ENCODE measurements at places on chromosomes 12 and 14. TPM values are rescaled to one million over a fixed set of nuclear protein-coding genes. Genes with fewer than 3 reads are reported as not detected.

FZD10 gene
- not detected for total RNA-seq

CDK2 gene
- total RNA-seq: 19.5 TPM

CCDC38 gene
- 0.63 TPM for total RNA-seq

KCNMB4 gene
- total RNA-seq: not detected

NDRG2 gene
- total RNA-seq: 11.2 TPM

HOXC6 gene
- not detected for total RNA-seq

CCDC175 gene
- total RNA-seq: not detected

A2M gene
- total RNA-seq: not detected

MYF6 gene
- total RNA-seq: not detected

RNF212B gene
- total RNA-seq: not detected

CPNE6 gene
- not detected for total RNA-seq

CLEC6A gene
- total RNA-seq: not detected

MYH6 gene
- not detected for total RNA-seq

AQP5 gene
- total RNA-seq: not detected

LRRC10 gene
- total RNA-seq: not detected

FAM90A1 gene
- total RNA-seq: 0.28 TPM

DNA sequence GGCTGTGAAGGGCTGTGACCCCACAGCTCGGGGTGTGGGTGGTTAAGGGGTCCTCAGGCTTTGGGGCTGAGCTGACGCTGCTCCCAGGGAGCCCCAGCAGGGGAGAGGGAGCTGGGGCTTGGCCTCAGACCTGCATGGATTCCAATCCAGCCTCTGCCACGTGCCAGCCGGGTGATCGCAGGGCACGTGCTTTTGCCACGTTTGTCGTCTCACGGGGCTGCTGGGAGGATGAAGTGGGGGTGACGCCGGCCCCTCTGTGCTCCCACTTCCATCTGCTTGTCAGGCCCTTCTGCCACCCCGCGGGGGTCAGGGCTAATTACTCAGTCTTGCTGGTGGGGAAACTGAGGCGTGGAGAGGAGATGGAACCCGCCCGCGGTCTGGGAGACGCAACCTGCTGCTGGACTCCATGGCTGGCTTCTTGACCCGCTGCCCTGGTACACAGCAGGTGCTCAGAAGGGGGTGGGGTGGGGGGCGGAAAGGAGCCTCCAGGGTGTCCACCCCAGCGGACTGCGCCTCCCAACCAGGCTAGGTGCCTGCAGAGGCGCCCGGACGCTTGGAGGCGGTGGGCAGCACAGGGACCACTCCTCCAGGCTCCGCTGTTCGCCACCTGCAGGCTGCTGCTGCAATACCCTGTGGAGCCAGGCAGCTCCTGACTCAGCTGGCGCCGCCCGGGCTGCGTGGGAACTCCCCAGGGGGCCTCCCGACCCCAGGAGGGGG is 36.4 kb upstream of the PRIMA1 start:
- DNase-seq: no peak

GRCh38 chr12:128911861-128912260 is 58.6 kb downstream of the GLT1D1 start:
- no peak for DNase-seq

DNA sequence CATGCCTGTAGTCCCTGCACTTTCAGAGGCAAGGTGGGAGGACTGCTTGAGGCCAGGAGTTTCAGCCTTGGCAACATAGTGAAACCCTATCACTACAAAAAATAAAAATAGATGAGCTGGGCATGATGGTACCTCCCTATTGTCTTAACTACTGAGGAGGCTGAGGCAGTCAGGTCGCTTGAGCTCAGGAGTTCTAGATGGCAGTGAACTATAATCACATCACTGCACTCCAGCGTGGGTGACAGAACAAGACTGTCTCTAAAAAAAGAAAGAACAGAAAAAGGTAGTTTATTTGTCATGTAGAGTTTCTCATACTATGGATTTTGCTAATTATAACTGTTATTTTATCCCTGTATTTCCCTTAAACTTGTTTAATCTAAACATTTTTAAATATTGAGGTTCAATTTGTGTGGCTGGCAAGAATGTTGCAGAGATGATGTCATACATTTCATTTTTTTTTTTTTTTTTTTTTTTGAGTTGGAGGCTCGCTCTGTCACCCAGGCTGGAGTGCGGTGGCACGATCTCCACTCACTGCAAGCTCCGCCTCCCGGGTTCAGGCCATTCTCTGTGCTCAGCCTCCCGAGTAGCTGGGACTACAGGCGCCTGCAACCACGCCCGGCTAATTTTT is 39.7 kb upstream of the ATF7IP start:
- DNase-seq: no peak

- DNase-seq: no peak
Measured at GRCh38 chr14:49550286-49551184, 35.6 kb downstream of the RPS29 start.

- no peak for DNase-seq
Measured at GRCh38 chr14:61472011-61472672, 150.8 kb downstream of the PRKCH start.

DNA sequence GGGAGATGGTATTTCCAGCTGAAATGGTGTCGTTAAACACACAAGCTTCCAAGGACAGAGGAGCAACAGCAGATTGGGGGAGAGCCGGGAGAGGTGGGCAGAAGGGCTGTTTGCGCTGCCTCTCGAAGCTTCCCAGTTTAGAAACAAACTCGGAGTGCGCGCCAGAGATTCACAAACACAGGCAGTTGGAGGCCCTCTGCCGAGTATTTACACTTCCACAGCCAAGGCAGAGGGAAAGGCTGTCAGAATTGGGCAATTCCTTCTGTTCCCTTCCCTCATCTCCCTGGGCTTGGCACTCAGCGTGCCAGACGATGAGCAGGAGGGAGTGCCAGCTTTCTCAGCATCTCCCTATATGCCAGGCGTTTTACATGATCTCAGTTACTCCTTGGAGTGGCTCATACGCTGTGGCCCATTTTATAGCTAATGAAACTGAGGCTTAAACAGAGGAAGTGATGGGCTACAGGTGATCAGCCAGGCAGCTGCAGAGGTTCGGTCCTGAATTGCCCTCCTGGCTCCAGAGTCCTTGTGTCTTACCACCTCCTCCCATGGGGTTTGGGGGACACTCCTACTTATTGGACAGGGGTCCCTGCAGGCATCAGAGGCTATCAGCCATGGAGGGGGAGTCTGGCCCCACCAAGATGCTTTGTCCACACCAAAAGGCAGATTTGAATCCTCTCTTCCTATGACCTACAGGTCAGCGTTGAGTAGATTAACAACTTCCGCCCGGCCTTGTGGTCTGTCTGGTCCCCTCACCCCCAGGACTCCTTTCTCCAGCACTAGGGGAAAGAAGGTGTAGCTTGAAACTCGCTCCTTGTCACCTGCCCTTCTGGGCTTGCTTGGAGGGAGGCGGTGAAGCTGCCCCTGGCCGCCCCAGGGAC is 3.1 kb downstream of the FAM222A start:
- DNase-seq: no peak

DNA sequence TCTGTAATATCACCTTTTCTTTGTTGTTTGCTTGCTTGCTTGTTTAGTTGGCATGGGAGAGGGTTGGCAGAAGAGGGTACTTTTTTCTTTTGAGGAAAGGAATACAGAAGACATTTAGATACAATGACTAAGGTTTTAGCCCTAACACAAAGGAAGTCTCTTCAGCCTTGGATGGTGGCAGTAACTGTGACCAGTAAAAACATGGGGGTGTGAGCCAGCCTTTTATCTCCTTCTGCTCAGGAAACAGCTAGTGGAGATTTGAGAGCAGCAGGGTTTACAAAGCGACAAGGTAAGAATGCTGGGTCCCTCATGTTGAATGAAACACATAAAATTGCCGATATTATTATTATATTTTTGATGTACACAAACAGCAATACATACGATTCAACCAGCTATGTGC is 40.4 kb downstream of the SLC8A3 start:
- DNase-seq: no peak

GRCh38 chr12:53418221-53418620 is 5.4 kb upstream of the AMHR2 start:
- DNase-seq: no peak

- DNase-seq: peak; percentile 50
Measured at GRCh38 chr12:94174576-94174975, 26.2 kb downstream of the PLXNC1 start.

GRCh38 chr14:69648480-69649451 is 37.4 kb downstream of the SUSD6 start:
- no peak for DNase-seq

DNA sequence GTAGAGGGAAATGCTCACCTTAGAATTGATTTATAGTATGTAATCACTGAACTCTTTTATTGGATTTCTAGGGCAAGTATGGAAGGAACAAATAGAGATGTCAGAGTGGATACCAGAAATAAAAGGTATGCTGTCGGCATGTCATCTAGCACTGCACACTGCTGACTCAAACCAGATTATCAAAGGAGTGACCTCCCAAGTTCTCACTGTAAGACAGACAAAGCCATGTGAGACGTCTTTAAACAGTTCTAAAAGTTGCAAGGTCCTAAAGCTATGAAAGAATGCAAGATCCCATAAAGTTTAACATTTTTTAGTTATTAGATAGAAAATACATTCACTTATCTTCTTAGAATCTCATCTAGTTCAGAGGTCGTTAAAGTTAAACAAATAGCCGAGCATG is 70.0 kb upstream of the CPM start:
- no peak for DNase-seq

DNA sequence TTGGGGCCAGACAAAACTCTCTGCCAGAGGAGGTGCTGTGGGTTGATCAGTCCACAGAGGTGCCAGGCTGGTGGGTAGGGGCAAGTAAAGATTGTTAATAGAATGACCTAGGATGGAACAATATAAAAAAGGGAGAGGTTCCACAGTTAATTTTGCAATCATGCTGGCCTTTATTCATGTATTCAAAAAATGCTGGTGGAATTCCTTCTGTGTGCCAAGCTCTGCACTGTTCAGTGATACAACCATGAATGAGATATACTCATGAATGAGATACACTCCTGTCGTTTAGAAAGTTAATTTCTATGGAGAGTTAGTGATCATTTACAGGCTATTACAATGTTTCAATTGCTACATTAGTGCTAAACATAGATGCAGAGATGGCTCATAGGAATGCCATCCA is 252.6 kb upstream of the RMST start:
- DNase-seq: no peak

- DNase-seq: no peak
Measured at GRCh38 chr14:105240811-105241576, 7.3 kb upstream of the BTBD6 start.

DNA sequence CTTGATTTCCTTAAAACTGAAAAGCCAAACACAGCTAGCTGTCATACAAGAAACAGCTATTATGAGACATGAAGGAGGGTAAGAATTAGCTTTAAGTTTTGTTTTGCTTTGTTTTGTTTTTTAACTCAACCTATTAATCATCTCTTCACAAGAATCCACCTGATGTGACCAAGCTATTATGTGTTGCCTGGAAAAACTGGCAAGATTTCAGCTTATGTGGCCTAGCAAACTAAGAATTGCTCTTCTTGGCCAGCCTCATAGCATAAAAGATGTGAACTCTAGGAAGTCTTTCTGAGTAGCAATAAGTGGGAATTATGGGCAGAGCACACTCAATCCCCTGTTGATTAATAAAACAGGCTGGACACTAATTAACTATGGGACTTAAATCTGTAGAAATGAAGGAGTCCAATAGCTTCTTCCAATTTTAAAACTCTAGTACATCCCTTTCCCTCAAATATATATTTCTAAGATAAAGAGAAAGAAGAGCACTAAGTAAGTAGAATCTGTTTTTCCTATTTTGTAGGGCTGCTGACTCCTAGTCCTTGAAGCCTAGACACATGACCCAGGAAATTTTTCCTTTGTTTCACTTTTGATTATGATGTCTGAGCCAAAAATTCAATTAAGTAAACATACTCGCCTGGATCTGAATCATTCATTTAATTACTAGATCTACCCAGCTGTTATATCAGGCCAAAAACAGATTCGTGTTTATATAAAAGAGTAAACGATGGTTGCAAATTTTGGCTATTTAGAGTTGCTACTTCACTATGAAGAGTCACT is 75.7 kb downstream of the GTF2A1 start:
- no peak for DNase-seq

GRCh38 chr14:96184737-96185136 is 19.9 kb upstream of the BDKRB2 start:
- no peak for DNase-seq

DNA sequence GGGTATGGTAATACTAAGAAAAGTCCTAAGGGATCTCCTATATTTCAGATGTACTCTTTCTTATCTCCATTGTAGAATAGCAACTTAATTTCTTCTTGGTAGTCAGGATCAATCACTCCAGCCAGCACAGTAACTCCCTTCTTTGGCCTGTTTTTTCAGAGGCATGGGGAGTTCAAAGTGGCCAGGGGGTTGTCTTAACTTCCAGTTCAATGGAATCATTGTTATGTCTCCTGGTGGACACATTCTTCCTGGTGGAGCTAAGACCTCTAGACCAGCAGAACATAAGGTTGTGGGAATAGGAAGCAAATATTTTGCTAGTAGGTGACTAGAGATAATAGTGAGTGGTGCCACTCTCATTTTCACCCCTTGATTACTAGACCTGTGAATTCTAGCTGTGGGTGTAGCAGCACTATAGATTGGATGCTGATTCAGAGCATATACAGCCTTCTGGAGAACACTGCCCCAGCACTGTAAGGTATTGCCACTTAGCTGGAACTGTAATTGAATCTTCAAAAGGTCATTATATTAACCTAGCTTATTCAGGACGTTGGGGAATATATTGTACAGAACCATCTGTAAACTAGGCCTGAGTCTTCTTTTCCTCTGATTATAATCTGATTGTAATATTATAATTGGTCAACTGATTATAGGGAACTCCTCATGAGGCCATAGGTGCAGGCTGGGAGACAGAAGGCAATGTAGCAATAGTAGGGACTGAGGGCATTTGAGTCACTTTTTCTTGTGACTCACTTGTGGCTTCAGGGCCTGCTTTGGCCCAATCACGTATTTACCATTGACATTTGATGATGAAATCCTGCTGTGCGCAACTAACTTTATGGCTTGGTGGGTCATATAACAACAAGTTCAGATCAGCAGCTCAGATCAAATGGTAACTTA is 60.2 kb upstream of the ATP2B1 start:
- no peak for DNase-seq

- no peak for DNase-seq
Measured at GRCh38 chr12:27220055-27220987, 23.8 kb upstream of the STK38L start.

DNA sequence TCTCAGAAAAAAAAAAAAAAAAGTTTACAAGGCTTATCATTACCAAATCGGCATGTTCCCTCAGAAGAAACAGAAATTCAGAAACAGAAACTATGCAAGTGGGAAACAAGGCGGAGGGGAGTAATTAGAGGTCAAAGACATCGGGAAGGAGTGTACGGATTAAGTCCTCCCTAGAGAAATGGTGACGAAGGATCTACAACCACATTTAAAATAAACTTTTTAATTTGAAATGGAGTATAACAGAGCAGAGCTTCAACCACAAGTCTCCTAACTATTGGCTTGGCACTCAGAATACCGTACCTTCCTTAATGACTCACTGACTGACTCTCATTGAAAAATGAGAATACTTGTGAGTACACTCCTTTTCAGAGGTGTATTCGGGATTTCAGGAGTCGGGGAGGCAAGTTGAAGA is 908 bp downstream of the ENTPD5 start:
- no peak for DNase-seq

DNA sequence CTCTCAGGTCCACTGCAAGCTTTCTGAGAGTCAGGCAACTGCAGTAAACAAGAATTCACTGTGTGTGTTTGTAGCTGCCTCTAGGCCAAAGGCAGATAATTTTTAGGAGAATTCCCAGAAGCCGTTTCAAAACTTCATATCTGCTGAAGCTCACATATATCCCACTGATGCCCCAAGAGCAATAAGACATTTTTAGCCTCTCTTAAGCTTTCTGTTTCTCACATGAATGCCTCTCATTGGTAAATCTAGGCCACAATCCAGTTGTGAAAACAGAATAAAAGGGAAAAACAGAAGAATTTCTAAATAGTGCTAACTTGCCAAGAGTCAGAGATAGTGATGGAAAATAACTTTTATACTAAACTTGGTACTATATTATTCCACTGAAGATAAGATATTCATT is 48.5 kb upstream of the LIN7A start:
- DNase-seq: no peak
